ENCODE measurements at places on chromosomes 3 and 15.

DNA sequence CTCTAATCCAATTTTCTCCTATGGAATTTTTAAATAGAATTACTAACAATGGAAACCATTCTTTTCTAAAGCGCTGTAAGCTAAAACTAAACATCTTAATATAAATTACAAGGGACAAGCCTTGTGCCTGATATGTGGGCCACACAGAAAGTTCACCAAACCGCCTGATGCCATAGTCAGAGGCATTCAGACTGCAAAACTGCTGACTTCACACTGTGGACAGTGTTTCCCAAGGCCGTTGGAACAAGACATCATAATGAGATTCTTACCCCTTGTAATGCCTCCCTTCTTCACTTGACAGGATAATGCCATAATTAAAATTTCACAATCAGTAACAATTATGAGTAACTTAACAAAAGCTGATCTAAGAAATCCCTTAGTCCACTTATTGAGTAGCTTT lies 14.9 kb downstream of the SH3GL3 start:
- no peak for DNase-seq

DNA sequence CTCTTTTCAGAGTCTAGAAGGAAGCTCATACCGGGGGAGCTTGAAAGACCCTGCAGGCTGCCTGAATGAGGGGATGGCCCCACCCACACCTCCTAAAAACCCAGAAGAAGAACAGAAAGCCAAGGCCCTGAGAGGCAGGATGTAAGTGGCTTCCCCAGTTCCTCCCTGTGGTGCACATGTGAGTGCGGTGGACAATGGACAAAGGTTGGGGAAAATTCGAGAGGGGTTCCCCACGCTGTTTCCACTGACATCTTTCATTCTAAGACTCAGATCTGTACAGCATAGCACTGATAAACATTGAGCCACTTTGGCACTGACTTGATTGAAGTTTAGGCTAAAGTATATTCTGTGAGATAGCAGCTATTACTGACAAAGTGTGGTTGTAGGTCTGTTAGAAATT lies 79.5 kb upstream of the UMPS start:
- DNase-seq, result no peak

DNA sequence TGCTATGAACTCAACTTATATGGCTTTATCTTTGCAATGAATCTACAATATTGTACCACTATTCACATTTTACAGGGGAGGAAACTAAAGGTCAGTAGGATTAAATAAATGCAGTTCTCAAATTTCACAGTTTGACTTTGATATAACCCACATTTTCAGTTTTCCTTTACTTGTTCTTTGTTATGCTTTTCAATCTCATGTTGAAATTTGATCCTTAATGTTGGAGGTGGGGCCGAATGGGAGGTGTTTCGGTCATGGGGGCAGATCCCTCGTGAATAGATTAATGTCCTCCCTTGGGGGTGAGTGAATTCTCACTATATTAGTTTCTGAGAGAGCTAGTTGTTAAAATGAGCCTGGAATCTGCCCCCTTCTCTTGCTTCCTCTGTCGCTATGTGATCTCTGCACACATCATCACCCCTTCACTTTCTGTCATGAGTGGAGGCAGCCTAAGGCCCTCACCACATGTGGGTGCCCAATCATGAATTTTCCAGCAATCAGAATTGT lies 44.7 kb downstream of the CD200 start:
- DNase-seq, result no peak

DNA sequence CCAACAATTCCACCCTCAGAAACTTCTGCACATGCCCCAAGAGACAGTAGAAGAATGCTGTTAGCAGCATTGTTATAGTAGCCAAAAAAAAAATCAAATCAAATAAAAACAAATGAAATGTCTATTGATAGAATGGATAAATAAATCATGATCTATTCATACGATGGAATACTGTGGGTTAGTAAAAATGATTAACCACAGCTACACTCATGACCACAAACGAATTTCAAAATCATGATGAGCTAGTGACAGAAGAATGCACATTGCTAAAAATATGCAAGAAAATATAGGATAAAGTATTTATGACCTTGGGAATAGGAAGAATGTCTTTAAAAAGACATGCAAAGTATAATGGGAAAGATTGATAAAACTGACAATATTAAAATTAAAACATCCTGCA lies 57.5 kb upstream of the ACAN start:
- no peak for DNase-seq
